NCI-H187 treated with DMSO at 0.1 percent for 48 hours (cell line): ENCODE measurements at places on chromosomes 5 and 9.

GRCh38 chr5:42944989-42945388 lies 95.1 kb downstream of the ANXA2R start:
- DNase-seq: no peak

DNA sequence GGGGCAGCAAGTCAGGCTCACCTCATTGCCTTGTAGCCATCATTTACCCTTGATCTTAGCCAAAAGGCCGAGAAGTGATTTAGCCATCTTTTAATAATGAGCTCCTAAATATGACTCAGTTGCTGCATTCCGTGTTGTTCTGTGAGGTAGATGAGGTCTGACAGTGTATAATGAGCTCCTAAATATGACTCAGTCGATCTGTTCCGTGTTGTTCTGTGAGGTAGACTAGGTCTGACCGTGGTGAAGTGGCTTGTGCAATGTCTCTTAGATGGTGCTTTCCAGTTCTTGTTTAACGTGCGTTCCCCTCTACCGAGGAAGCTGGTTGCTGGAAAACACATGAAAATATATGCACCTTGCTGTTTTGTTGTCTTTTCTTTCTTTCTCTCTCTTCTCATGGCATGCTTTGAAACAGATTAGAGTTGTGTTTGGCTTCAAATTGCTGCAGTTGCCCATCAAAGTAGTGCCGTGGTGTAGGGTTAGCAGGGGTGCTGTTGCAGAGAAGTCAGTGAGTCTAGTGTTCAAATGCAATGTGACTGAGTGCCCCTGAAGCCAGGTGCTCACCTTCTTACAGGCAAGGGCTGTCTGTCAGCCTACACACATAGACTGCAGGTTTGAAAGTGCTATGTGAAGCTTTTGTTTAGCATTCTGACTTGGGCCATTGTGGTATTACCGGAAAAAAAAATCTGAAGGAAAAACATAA lies 118.6 kb downstream of the KDM4C start:
- no peak for DNase-seq

DNA sequence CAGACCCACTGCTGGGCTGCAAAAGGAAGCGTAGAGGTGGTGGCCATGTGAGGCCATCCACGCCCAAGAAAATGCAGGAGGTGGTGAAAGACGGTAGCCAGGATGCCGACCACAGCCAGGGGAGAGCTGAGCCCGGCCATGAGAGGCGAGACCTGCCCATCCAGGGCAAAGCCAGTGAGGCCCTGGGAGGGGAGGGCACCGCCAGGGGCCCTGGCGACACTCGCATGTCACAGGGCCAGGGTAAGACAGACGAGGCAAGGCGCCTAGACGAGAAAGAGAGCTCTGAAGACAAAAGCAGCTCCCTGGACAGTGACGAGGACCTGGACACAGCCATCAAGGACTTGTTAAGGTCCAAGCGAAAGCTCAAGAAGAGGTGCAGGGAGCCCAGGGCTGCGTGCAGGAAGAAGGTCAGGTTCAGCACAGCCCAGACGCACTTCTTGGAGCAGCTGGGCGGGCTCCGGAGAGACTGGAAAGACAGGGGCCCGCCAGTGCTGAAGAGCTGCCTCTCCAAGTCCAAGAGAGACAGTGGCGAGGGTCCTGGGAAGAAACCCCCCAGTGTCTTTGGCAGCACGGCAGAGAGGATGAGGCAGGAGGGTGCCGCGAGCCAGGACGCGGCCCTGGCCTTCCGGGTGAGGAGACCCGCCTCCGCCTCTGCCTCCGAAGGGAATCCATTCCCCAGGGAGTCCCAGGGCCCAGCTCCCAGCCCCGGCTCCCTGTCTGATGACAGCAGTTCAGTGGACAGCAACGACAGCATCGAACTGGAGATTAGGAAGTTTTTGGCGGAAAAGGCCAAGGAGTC lies 6.9 kb downstream of the PPP1R26 start:
- DNase-seq: no peak

DNA sequence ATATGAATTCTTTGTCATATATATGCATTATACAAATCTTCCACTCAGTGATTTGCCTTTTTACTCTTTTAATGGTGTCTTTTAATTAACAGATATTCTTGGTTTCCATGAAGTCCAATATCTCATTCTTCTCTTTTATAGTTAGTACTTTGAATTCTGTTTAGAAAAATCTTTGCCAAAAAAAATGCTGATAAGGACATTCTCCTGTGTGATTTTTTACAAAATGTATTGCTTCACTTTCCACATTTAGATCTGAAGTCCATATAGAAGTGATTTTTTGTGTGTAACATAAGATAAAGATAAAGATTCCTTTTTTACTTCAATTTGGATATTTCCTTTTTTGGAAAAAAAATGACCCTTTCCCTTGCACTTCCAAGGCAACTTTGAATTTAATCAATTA lies 50.3 kb downstream of the OTP start:
- DNase-seq: no peak

GRCh38 chr5:79513308-79513703 lies 628 bp downstream of the HOMER1 start:
- DNase-seq: no peak

DNA sequence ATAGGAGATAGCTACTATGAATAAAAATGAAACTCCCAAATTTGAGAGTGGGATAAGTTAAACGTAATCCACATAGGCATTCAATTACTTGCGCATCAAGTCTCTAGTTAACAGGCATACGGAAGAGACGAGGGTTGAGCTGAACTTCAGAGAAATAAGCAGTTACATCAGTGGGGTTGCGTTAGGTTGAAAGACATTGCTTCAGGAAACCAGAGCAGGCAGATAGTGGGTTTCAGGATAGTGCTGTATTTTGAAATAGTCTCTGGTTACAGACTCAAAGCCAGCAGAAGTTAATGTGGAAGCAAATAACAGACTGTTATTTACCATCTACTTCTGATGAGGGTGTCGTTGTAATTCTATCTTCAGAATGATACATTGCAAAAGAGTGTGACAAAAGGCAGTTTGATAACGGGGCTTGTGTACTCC lies 533.4 kb downstream of the PDE4D start:
- DNase-seq: no peak
